Non-pigmented ciliary epithelial cell (primary cell): ENCODE measurements at places on chromosomes 2 and 18.

DNA sequence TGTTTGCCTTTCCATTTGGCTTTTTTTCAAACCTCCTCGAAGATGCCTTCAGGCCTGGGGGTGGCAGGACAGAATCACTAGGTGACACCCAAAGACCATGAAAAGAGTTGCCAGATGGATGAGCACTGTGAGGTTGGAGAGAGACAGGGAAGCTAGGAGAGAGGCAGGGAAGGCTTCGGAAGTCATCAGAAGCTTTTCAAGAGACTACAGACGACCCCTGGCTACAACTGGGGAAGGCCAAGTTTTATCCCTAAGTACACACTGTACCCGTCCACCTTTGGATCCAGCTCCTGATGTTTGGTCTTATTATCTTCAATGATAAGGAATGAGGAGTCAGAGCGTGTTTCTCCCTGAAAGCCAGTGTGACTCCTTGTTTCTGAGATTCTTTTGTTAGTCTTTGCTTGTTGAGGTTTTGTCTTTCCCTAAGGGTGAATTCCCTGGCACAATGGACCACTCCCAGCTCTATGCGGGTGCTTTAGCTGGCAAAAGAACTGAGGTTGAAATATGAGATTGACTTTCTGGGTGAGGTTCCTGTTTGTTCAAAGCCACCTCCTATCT, 33.4 kb upstream of the SLC9A2 start:
- DNase-seq: no peak

GRCh38 chr18:44464398-44465180, 216.1 kb upstream of the SETBP1 start:
- DNase-seq: no peak

- no peak for DNase-seq
These were observed 186.5 kb upstream of the HDAC4 start for GRCh38 chr2:239587311-239587731.

DNA sequence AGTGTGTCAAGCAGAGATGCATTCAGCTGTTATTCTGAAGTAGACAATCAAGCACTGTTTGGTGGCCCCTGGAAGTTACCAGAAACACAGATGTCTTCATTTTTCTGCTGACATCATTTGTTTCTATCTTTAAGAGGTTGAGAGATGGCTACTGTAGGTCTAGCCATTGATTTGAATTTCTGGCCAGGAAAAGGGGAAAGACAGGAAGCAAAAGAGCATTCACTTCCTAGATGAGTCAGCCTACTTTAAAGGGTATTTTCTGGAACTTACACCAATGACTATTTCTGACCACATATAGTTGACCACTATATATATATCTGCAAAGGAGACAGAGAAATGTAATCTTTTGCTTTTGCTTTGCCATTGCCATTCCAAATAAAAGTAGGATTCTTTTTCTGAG, 900.1 kb upstream of the SOX11 start:
- DNase-seq: no peak

DNA sequence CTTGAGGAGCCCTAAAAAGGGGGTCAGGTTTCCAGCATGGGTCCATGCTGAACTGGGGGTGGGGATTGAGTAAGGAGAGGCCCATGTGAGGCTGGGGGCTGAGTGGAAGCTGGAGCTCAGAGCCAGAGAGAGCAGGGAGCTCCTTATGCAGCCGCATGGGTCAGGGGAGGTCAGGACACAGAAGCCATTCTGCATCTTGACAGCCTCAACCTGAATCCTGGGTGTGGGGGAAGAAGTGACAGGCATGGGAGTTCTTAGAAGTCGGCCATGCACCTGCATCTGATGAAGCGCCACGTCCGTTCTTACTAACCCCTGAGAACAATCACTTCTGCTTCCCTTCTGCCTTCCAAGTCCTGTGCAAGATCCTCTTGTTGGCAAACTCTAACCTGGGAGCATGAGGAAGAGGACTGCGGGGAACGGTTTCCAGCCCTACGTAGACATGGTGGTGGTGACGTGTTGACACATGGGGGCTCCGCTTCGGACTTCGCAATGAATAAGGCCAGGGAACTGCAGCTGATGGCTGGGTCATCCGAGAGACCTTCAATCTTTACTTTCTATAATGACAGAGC, 22.3 kb downstream of the GNLY start:
- no peak for DNase-seq

GRCh38 chr18:79819968-79820351, 22.2 kb downstream of the KCNG2 start:
- DNase-seq: no peak

DNA sequence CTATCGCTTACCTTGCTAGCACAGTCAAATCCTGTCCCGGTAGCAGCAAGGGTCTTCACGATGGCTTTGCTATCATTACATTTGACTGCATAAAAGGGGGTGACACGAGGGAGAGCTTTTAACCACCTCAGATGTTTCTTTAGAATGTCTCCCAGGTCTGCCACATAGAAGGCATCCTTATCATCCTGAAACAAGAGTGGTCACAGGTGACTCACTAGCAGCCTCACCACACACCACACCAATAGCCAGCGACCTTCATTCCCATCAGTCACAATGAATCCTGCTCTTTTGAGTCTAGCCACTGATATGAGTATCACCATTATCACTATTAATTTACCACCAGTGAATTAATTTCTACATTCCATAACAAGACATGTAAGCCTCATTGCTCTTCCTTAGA, 3.7 kb downstream of the ODC1 start:
- no peak for DNase-seq

DNA sequence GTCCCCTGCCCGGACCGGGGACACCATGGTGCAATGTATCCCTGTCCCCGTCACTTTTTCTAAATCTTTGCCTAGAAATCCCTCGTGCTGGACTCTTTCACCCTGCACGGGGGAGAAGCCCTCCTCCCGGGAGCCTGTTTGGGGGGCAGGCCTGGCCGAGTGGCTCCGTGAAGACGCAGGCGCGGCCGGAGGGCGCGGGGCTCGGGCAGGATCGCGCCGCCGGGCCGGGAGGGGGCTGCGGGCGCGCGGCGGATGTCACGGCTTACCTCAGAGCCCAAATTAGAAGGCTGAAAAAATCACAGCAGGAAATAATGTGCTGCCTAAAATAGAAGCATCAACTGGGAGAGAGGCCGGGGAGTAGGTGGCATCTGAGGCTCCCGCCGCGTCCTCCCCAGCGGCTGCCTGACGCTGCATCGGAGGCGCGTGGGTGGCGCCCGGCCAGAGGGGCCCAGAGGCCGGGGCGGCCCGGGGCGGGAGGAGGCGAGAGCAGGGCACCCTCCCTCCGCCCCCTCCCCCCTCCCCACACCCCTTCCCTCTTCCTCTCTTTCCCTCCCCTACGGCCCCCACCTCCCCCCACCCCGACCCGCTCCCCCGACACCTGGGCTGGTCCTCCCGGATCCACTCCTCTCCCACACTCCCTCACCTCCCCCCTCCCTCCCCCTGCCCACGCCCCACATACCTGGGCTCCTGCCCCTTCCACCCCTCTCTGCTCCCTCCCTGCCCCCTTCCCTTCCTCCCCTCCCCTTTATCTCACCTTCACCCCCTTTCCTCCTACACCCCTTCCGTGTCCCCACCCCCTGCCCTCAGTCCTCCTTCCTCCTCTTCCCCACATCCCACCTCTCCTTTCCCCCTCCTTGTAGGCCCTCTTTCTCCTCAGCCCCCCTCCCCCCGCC, 51.9 kb downstream of the SLC4A1AP start:
- DNase-seq: no peak

DNA sequence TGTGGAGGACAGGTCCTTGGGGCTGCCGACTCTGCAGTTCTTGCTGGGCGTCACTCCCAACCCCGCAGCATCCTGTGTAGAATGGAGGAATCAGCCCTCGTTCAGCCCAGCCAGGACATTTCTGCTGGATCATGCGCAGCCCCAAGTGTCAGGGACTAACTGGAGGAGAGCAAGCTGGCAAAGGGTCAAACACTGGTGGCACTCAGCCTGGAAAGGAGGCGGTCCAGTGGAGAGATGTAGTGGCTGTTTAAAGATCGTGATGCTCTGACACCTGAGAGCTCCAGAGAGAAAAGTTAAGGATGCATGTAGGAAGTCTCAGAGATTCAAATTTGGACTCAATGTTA, 63.6 kb upstream of the SH3RF3 start:
- DNase-seq: no peak

DNA sequence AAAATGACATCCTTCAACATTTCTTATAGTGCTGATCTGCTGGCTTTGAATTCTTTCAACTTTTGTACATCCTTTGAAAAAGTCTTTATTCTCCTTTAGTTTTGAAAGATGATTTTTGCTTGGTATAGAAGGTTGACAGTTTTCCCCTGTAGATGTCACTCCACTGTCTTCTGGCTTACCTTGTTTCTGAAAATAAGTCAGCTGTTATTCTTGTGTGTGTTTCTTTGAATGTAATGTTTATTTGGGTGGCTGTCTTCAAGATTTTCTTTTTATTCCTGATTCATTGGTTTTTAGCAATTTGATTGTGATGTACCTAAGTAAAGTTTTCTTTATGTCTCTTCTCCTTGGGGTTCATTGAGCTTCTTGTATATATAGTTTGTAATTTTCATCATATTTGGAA, 47.6 kb downstream of the ACTR3 start:
- no peak for DNase-seq

DNA sequence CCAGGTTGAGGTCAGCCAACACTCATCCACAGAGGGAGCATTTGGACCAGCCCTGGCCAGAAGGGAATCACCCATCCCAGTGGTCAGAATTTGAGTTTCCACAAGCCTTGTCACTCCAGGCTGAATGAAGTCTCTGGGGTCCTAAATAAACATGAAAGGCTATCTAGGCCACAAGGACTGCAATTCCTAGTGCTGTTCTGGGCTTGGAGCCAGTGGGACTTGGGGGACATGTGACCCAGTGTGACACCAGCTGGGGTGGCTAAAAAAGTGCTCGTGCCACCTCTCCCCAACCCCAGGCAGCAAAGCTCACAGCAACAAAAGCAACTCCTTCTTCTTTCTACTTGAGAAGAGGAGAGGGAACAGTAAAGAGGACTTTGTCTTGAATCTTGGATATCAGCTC, 91.7 kb downstream of the MDH1 start:
- DNase-seq: no peak

DNA sequence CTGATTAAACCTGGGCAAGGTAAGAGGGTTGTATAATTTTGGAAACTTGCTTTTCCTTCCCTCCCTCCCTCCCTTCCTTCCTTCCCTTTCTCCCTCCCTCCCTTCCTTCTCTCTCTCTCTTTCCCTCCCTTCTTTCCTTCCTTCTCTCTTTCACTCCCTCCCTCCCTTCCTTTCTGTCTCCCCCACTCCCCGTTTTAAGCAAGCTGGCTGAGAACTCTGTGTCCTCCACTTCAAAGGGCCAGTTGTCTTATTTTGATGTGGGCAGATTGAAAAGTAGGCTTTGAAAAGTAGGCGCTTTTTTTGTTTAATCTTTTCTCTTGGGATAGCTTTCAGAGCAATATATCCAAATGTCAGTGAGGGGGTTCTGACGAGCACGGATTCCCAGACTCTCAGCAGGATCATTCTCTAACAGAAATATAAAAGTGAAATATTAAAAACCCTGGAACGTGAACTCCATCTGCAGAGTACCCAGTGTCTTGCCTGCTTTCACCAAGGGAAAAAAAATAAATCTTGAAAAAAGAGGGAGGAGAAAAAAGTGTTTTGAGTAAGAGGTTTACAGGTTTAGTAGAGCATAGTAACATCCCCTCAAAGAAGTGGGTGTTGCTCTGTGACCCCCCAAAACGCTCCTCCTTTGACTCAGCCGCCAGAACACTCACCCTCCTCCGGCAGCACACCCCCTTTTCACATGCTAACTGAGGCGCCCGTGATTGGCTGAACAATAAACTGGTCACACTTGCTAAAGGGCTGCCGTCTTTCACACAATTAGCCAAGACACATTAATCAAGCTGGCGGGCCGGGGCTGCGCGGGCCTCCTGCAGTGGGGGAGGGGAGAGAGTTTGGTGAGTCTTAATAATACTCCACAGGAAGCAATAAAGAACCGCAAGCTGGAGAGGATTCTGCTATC, 52.2 kb downstream of the CDK15 start:
- no peak for DNase-seq

GRCh38 chr2:9757501-9758264, 85.6 kb upstream of the TAF1B start:
- no peak for DNase-seq

DNA sequence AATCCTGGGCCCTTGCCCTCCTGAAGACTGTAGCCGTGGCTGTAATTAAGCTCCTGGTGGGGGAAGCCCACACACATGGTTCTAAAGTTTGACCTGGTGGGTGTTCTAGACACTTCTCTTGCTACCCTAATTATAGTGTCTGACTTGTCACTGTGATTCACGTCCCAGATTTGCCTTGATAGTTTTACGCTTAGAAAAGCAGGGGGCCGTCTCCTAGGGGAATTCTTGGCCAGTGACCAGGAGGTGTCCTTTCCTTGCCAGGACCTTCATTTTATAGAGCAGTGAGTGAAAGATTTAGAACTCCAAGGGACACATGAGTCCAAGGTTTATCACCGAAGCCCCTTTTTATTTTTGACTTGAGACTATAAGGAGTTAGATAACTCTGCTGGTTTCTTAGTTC, 9.0 kb downstream of the TMEM214 start:
- no peak for DNase-seq

DNA sequence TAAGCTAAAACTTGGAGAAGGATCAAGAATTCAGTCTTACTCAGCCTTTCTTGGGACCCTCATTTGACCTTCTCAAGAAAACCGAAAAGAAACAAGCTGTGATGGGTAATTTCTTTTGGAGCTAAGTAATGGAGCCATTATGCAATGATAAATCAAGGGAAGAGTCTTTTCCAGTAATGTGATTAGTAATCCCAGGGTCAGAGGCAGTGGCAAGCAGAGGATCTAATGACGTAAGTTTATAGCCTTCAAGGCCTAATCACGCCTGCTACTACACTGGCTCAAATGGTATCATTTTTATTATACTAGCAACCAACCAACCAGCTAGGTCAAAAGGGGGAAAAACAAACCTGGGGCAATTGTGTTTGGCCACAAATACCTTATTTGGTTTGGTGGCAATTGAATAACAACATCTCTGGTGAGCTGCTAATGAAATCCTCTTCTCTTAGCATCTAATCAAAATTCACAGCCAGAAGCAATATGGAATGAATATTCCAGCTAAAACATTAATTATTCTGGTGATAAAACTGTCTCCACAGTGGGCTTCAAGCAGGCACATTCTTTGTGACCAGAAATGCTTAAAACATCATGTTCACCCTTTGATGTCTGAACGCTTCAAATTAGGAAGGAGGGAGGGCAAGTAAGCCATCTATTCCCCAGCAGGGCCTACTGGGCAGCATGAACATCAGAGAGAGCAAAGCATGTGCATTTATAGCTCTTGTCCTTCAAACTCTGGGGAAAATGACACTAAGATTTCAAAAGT, 114.9 kb upstream of the SULT1C3 start:
- DNase-seq: no peak

GRCh38 chr2:128354726-128355470, 36.2 kb upstream of the HS6ST1 start:
- no peak for DNase-seq

DNA sequence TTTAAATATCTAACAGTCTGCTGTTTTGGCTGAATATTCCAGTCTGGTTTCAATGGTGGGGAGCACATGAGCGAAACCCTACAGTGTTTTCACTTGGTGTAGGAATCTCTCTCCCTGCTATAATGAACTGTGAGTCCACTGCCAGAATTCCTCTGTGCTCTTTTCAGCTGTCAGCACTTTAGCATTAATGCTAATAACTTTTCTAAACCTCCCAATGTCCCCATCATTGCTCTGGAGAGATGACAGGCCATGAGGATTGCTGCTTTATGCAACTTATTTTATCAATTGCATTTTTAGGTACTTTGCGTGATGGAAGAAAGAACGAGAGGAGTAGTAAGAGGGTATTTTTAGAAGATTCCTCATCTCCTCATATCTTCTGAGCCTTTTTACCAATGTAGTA, 25.3 kb downstream of the STK39 start:
- DNase-seq: no peak
